ENCODE measurements at places on chromosomes 16 and 17.

GRCh38 chr17:29574732-29575510 is 6.4 kb downstream of the TP53I13 start:
- DNase-seq, result no peak

DNA sequence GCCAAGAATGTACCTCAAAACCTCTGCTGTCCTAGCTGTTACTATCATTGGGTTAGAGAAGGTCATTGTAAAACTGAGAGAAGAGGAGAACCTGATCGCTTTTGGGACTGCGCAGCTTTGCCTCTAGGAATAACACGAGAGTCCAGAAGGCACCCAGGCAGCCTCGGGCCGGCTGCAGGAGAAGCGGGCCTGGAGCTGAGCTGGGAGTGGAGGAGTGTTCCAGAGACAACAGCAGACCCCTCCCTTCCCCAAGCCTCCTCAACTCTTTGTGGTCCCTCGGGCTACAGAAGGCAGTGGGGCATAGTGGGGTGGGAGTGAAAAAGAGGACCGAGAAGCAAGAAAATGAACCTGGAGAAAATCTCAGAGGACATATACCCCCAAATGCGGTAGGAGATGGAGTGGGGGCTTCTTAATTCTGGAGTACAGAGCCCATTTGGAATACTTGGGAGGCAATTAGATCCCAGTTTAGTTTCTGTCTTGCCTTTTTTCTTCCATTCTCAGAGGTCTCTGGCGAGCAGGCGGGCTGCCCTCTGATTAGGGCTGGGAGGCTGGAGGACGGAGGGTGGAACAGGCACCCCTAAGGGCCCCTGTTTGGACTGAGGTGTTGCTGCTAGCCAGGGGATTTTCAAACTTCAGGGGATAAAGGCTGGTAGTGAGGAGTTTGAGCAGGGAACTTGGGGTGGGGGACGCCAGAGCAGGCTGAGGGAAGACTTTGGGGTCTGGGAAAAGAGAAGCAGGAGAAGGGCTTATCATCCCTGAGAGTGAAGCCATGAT is 13.3 kb upstream of the HOXB2 start:
- DNase-seq, result no peak

DNA sequence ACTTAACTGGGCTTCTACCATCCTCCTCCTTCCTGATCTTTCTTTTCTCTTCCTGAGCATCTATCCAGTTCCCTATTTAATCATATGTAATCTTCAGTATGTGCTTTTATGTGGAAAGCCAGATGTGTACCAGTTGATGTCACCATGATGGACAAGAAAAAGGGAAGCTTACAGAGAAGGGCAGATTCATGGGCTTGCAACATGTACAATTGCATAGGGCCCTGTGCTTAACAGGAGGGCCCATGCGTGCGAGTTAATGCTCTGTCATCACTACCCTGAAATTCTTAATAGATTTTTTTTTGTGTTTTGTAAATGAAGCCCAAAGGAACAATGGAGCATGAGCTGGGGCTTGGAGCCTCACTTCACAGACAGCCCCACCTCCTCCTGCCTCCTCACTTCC is 124.3 kb downstream of the CDH13 start:
- no peak for DNase-seq

- no peak for DNase-seq
These were observed 4.2 kb downstream of the SNN start for GRCh38 chr16:11672206-11673090.

DNA sequence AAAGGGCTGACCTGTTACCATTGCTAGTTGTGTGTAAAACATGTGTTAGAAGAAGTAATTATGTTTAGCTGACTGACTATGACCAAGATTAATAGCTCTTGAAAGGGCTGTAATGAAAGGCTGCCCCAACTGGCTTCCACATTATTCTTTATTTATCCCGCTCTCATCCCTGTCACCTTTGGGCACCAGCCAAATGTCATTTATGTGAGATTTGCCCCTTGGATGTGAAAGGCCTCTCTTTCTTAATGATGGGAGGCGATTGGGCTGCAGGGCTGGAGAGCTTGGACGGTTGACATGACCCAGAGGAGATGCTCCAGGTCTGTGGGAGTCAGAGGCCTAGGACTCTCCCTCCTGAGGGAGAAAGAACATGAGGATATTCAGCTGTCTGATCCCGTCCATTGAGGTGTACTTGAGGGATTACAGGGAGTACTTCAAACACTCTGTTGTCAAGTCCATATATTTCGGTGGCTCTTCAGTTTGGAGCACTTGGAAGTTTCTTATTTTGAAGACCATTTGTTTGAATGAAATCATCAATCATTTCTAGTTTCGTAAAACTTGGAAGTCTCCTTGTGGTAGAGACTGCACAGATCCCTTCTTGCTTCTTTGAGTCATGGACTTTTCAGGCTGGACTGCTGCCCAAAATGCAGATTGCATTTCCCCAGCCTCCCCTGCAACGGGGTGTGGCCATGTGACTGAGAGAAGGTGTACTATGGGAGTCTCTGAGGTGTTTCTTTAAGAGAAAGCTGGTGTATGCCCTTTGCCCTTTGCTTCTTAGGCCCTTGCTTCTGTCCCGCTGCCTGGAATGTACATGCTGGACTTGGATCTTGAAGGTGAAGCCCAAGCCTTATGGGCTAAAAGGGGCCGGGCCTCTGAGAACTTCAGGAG is 51.3 kb downstream of the FTO start:
- no peak for DNase-seq

DNA sequence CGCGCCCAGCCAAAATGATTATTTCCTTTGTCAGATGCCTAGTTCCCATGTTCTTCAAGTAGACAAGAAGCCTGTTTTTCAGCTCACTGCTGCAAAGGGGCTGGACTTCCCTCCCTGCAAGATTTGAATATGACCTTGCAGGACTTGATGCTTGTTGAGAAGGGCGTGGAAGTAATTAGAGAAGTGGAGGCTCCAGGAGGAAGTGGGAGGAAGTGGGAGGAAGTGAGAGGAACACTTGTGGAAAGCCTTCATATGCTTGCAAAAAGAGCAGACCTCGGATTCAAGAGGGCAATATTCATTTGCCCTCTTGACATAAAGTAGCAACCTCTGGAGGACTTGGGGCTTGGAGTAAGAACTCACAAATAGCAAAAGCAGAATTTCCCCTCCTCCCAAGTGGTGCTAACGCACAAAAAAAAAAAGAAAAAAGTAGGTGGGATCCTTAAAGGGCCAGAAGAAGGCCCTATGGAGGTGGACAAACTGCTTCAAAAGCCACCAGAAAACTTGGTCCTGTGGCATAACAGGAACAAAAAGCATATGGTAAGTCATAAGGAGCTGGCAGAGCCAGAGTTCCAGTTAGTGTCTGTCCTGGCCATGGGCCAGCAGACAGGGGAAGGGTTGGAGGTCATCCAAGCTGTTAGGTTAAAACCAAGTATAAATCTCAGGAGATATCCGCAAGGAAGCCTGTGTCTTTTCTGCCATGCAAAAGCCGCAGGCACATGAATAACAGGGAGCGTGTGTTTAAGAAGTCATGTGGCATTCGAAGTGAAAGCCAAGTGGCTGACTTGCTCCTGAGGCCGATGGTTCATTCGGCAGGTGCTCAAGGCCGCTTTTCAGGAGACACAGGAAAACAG is 20.6 kb upstream of the PRKAR1A start:
- no peak for DNase-seq

- no peak for DNase-seq
These were observed 8.4 kb downstream of the FOXN1 start for GRCh38 chr17:28514561-28515002.

- peak; percentile 92 for DNase-seq
These were observed 25.5 kb upstream of the ALKBH5 start for GRCh38 chr17:18158022-18158600.

DNA sequence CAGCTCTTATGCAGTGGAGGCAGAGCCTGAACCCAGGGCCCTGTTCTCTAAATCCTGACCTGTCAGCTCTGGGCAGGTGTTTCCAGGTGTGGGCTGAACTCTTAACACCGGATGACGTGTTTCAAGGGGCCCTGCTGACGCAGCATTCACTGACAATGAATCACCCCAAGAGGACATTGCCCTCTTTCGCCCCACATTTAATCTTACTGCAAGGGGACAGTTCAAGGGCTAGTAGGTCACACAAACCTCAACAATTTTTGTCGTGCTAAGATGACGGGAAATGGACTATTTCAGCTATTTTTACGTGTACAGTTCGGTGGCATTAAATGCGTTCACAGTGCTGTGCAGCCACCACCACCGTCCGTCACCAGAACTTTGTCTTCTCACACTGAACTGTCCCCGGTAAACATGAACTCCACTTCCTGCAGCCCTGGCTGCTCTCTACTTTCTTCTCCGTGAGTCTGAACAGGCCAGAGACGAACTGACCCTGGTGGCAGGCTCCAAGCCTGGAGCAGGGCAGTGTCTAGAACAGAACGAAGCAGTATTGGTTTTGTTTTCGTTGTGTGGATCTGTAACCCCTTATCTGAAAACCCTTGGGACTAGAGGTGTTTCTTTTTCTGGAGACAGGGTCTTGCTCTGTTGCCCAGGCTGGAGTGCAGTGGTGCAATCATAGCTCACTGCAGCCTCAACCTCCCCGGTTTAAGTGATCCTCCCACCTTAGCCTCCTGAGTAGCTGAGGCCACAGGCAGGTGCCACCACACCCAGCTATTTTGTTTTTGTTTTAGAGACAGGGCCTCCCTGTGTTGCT is 88.4 kb upstream of the CIBAR2 start:
- DNase-seq, result no peak

GRCh38 chr16:14456793-14457481 is 173.1 kb downstream of the PARN start:
- DNase-seq, result no peak

DNA sequence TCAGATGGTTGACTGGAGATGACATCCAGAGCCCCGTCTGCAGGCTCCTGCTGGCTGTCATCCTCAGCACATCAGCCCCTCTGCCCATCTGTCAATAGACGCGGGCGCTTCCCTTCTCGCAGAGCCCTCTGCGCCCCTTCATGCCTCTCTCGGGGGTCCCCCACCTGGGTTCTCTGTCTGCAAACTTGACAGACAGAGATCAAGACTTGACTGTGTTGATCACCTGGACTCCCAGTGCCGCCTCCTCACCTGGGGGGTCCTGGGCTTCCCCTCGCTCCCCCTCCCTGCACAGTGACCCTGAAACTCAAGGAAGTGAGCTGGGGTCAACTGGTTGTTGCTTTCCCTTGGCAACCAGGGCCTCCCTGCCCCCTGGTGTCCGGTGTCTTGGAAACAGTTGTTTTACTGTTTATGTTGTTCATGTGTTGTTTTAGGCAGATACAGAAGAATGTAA is 31.9 kb downstream of the RNF213 start:
- no peak for DNase-seq

- no peak for DNase-seq
These were observed 54.6 kb downstream of the PLD6 start for GRCh38 chr17:17151541-17151940.

GRCh38 chr17:6191405-6192324 is 121.5 kb downstream of the WSCD1 start:
- DNase-seq, result no peak

DNA sequence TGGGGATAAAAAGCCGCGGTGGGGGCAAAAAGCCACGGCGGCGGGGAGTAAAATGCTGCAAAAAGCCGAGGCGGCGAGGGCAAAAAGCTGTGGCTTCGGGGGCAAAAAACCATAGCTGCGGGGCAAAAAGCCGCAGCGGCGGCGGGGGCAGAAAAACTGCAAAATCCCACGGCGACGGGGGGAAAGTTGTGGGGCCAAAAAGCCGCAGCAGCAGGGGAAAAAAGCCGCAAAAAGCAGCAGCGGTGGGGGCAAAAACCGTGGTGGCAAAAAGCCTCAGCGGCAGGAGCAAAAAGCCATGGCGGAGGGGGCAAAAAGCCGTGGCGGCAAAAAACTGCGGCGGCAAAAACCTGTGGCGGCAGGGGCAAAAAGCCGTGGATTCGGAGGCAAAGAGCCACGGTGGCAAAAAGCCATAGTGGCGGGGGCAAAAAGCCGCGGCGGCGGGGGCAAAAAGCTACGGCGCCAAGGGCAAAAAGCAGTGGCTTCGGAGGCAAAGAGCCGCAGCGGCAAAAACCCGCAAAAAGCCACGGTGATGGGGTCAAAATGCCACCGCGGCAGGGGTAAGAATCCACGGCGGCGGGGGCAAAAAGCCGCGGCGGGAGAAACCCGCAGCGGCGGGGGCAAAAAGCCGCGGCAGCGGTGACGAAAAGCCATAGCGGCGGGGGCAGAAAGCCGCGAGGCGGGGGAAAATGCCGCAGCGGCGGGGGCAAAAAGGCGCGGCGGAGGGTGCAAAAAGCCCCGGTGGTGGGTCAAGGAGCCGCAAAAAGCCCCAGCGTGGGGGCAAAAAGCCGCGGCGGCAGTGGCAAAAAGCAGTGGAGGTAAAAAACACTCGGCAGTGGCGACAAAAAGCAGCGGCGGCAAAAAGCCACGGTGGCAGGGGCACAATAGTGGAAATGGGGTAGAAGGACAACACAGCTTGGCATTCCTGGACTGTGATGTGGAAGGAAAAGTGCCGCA is 192.8 kb downstream of the SHCBP1 start:
- DNase-seq, result no peak

DNA sequence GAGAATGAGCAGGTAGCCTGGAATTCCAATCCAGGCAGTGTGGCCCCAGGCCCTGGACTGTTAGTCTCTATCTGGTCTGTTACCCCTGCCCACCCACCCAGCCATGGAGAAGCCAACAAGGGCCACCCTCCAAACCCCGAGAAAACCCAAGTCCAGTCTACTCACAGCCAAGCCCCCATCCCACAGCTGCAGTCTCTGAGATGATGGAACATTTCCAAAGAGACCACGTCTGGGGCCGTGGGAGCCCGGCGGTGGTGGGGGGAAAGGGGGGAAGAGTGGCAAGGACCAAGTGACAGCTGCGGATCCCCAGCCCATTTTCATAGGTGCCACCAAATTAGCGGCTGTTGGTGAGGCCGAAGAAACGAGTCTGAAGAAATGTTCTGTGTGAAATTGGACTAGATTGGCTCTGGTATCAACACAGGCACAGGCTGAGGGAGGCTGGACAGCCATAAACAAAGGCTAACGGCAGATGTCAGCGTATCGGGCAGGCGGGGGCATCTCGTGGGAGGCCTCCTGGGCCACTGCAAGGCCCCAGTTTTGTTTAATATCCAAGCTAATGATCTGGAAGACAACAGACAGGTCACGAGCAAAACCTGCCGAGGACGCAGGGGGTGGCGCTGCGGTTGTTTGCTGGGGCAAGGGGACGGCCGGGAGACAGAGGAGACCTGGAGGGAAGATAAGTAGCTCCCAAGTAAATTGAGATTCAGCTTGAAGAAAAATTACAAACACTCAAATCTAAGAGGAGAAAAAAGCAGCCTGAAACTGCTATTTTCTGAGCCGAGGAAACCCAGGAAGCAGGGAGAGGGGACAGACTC is 53.4 kb downstream of the RBFOX3 start:
- DNase-seq, result no peak

DNA sequence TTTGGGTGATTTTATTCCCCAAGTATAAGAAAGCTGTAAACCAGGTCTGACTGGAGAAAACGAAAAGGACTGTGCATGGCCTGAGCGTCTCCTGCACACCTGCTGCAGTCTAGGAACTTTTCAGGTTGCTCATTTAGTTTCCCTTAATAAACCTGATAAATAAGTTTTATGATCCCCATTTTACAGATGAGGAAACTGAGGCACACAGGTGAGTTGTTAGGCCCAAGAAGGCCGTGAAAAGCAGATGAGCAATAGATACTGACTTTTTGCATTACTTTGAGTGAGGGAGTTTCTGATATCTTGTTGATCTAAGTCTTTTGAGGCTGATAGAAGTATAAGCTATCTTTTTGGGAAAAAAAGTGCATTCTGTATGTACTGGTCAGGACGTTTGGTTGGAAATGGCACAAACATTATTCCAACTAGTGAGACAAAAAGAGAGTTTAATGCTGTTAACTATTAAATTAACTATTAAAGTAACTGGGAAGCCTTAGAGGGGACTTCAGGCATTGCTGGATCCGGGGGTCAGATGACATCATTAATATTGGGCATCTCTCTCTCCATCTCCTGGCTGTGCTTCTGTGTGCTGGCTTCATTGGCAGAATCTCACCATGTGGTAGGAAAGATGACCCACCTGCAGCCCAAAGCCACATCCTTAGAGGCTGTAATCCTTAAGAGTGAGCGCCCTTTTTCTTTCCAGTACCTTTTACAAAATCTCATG is 163.4 kb downstream of the CMIP start:
- DNase-seq, result no peak
